ENCODE measurements at places on chromosomes 7 and 10. TPM values are rescaled to one million over a fixed set of nuclear protein-coding genes. Genes with fewer than 3 reads are reported as not detected.

The SDK1 gene
- total RNA-seq: not detected

The CPA2 gene
- 1.6 TPM for total RNA-seq

DNA sequence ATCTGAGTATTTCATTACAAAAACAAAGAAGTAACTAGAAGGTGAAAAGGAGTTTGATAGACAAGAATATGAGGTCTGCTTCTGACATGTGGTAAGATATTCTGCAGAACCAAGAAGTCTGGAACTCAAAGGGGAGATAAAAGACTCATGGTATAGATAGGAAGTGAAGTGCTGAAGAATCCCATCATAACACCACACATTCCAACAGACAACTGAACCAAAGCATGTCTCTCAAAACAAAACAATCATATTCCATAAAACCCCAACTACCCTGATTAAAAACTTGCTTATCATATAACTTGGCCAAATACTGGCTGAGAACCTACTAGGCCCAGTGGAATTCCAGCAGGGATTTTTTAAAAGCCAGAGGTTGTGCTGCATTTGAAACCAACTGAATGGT lies 178.7 kb downstream of the JAZF1 start:
- no peak for DNase-seq

DNA sequence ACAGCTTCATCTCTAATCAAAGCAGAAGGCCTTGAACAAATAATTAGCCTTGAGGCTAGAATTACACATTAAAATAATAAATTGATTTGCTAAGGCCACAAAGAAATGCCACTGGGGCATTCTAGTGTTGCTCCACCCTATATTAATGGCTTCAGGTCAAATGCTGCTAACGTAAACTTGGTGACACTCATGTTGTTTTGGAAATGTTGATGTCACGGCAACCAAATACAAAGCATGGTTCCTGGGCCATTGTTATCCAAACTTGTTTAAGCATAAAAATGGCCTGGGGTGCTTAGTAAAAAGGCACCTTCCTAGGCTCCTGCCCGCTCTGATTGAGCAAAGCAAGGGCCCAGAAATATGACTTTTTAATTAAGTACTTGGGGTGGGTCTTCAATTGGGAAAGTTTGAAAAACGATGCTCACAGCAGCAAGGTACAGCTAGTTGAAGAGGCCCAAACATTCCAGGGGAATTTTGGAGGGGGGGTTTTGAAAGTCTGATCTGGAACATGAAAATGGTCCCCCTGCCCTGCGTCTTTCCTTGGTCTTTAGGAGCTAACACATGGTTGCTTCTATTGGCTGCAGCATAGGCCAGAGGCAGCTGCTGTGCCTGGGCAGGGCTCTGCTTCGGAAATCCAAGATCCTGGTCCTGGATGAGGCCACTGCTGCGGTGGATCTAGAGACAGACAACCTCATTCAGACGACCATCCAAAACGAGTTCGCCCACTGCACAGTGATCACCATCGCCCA lies 67.8 kb downstream of the ABCC2 start:
- no peak for DNase-seq

The AGR3 gene
- total RNA-seq: not detected

DNA sequence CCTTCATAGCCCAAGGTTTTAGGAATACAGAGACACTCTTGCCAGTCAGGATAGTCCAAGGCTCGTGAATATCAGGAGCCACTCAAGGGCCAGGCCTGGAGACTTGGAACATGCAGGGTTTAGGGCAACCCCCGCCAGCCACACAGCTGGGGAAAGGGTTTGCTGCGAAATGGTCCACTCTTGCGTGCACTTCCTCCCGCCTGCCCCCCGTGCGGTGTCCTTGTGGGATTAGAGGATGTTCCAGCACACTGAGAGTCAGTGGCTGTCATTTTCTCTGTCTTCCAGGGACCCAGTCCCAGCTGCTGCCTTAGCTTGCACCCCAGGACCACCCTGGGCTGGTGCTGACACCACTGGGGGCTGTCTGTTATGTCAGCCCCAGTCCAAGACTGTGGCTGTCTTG lies 38.5 kb downstream of the POR start:
- DNase-seq: no peak

The SPDYE9 gene
- total RNA-seq: not detected

The GIMAP4 gene
- not detected for total RNA-seq

DNA sequence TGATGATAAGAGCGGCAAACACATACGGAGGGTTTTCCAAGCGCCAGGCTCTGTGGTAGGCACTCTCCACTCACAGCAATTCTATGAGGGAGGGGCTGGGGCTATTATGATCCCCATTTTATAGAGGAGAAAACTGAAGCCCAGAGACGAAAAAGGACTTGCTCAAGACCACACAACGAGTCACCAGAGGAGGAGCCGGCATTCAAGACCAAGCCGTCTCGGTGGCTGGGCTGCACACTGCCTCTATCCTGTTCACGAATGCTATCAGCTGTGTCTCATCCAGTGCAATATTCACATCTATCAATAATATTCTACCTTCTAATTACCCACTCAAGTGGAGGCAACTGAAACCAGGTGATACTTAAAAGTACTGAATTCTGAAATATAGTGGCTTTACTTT lies 67.8 kb upstream of the NMT2 start:
- no peak for DNase-seq

DNA sequence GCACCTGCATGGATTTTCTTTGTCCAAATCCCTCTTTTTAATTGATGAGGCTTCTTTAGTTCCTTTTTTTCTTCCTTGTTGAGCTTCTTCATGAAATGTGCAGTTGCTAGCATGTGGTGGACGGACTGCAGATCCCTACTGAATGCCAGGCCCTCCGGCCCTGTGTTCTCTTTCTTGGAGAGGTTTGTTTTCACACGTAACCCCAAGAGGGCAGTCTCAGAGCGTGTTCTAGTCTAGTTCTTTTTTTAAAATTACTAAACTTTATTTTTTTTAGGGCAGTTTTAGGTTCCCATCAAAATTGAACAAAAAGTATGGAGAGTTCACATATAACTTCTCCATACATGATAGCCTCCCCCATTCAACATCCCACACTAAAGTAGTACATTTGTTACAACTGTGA lies 190.0 kb downstream of the CFTR start:
- no peak for DNase-seq

DNA sequence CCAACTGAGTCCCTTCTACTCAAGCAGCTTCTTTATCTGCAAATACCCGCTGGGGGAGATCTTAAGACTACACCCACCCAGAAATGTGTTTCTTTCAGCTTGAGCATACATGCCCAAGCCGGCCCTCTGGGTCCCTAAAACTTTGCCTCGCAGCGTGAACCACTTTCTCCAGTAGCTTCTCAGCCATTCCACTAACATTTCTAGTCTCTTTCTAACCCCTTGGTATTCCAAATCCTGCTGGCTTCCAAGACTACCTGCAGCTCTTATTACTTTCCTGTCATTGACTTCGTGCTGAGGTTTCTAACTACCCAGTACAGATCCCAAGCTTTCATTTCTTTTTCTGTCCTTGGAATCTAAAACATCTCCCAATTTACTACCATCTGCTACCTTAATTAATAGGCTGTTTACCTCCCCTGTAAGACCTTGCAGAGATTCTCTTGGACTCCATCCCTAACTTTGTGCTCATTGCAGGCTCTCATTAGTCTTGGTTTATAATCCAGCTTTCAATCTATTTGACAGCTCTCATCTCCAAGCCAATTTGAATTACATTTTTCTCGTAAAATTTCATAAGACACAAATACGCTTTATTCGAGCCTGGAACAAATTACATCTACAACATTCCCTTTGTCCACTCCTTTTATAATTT lies 153.6 kb downstream of the FGFR2 start:
- no peak for DNase-seq

DNA sequence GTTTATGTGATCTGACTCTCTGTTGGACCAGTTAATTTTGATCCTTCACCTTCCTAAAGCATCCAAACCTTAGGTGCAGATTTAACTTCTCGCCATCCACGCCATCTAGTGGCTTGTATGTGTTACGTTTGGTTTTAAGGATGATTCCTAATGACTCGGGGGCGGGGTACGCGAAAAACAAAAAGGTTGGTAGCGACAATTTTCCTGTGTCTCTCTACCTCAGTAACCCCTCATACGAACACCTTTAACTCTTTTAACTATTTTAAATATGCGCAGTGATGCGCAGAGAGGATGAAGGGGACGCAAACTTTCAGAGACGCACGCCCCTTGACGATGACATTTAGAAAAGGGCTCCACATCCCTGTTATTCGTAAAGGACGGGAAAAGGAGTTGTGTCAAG lies 714 bp upstream of the KCND2 start:
- peak; percentile 8 for DNase-seq

GRCh38 chr10:15341502-15342128 lies 29.5 kb downstream of the FAM171A1 start:
- no peak for DNase-seq

The C7orf33 gene
- not detected for total RNA-seq

DNA sequence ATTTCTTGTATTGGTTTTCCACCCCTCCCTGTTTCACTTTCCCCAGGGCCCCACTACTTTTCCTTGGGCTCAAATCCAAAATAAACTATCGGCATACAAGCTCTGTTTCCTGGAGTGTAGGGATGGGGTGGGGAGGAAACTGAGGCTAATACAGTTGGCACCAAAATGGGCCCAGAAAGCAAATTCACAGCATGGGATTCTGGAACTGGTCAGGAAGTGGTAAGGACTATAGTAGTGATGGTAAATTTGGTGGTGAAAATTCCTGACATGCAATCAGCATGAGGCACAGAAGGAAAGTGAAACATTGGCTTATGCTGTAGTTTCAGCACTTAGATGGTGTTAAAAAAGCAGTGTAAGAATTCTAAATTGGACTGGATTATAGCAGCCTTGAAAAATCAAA lies 8.7 kb upstream of the SAMD9L start:
- DNase-seq: peak; percentile 31

The CYP2C19 gene
- total RNA-seq: not detected

- DNase-seq: no peak
These were observed 180.7 kb upstream of the SHH start for GRCh38 chr7:155992974-155993373.

Data from MG63 (cell line).